CD14-positive monocyte (primary cell): ENCODE measurements at places on chromosomes 12 and 14.
A peak's percentile ranks its signal among the peaks of the same experiment; 100 is the strongest.

DNA sequence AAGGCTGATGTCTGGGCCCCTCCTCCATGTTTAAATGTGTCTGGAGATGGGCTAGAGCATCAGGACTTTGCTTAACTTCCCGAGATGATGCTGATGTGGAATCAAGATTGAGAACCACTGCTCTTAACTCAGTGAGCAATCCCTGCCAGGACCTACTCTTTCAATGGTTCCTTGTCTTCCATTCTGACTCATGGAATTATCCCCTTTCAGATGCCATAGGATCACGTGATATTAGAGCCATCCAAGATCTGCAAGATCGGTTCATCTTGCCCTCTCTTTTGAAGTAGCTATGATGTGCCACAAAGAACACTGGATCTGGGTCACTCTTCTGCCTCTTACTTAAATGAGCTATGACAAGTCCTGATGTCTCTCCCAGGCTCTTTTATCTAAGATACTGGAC lies 96.8 kb downstream of the EXOC5 start:
- DNase-seq: no peak

GRCh38 chr12:121713257-121713777 lies 765 bp downstream of the TMEM120B start:
- peak; percentile 8 for DNase-seq

DNA sequence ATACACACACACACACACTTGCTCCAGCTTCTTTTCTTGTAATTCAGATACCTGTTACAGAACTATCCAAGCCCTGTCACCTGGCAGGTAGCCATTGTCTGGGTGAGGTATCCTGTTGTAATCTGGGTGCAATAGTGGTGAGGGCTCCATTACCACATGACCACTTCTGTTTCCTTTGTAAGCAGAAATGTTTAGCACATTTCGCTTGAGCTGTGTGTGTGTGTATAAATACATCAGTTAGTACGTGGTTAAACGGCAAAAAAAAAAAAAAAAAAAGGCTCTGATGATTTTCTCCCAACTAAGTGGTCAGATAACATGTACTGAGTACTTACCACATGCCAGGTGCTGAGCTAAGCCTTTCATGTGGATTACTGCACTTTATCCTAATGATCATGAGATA lies 129.3 kb upstream of the SSTR1 start:
- DNase-seq: no peak

DNA sequence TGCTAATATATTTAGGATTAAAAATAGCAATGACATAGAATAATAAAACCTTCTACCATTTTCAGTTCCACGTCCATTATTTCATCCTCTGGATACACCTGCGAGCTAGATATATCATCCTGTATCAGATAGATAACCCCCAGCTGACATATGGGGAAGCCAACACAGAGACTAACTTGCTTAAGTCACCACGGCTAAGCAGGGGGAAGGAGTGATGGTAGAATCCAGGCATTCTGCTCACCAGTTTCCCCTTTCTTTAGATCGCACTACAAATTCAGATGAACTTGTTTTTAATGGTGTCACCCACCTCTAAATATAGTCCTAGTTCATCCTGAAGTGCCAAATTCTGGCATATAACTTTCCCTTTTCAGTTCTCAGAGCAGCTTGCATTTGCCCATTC lies 110.1 kb downstream of the TXNDC16 start:
- DNase-seq: no peak

- no peak for DNase-seq
These were observed 44.7 kb downstream of the TMEM117 start for GRCh38 chr12:43880547-43880946.

DNA sequence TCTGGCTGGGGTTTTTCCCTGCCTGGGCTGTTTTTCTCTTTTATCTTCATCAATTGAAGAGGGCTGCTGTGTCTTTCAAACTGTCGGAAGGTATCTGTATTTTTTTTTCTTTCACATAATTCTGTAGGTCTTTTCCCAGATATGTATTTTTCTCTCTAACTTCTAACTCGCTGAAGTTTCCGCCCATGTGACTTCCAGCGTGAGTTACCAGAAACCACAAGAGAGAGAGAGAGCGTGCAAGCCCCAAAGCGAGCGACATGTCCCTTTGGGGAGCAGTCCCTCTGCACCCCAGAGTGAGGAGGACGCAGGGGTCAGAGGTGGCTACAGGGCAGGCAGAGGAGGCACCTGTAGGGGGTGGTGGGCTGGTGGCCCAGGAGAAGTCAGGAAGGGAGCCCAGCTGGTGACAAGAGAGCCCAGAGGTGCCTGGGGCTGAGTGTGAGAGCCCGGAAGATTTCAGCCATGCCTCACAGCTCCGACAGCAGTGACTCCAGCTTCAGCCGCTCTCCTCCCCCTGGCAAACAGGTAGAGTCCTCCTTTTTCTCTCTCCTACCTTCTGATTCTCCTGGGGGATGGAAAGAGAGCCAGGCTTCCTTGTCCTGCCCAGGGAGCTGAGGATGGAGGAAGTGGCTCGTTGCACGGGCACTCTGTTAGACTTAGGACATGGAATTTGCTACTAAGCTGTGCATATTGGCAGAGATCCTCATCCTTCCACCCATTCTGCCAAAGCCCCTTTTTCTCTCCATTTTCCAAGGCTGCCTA lies at the start of gene BATF:
Gene BATF, plus strand, starts transcription at position 246 of the 759 bp plus-strand sequence. Its CDS starts 214 bp downstream, at position 460.
- peak; percentile 38 for DNase-seq

GRCh38 chr14:53016491-53016890 lies 65.6 kb upstream of the FERMT2 start:
- no peak for DNase-seq

DNA sequence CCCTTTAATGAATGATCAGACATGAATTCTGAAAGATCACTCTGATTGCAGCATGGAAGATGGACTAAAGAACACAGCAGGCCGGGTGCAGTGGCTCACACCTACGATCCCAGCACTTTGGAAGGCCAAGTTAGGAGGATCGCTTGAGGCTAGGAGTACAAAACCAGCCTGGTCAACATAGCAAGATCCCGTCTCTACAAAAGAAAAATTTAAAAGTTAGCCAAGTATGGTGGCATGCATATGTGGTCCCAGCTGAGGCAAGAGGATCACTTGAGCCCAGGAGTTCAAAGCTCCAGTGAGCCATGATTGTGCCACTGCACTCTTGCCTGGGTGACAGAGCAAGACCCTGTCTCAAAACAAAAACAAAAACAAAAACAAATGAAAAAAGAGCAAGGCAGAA lies 35.1 kb downstream of the SENP1 start:
- DNase-seq: no peak

- no peak for DNase-seq
These were observed 14.1 kb downstream of the CORO1C start for GRCh38 chr12:108717243-108717642.

DNA sequence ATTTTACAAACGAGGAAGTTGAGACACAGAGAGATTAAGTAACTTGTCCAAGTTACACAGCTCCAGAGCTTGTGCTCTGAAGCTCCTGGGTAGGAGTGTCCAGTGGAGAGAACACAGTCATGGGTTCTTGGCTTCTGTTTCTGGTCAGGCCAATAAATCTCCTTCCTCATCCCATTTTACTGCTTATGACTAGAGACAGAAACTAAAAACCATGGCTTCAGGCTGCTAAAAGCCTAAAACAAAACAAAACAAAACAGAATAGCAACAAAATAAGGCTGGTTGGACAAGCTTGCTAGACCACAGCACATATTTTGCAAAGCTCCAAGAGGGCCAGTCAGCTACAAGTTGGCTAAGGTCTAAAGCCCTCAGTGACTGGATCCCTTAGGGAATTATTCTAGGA lies 49.8 kb downstream of the PTGER2 start:
- DNase-seq: peak; percentile 76

- no peak for DNase-seq
These were observed 237.3 kb downstream of the RGS6 start for GRCh38 chr14:72169521-72169920.

DNA sequence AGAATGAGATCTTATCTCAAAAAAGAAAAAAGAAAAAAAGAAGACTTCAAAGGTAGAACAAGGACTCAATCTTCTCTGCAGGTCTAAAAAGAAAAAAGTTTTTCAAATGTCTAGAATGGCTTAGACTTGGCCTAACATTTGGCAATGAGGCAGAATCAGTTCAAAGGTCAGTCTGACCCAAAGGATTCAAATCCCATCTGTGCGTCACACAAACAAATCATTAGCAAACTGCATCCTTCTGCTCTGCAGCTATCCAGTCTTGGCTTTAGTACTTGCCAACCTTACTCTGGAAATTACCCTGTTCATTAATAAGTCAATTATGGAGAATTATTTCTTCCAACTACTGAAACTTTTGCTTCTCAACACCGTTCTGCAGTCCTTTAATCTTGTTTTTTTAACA lies 3.1 kb downstream of the YAF2 start:
- no peak for DNase-seq

GRCh38 chr12:12194206-12194605 lies 72.6 kb downstream of the LRP6 start:
- DNase-seq: no peak

GRCh38 chr12:63066782-63067181 lies 84.2 kb downstream of the AVPR1A start:
- no peak for DNase-seq

- DNase-seq: no peak
These were observed 94.4 kb downstream of the PPP2R5C start for GRCh38 chr14:101855958-101856357.

- no peak for DNase-seq
These were observed 280.9 kb upstream of the FLRT2 start for GRCh38 chr14:85248881-85249635.

- no peak for DNase-seq
These were observed 403.8 kb downstream of the DAD1 start for GRCh38 chr14:22185191-22185590.

DNA sequence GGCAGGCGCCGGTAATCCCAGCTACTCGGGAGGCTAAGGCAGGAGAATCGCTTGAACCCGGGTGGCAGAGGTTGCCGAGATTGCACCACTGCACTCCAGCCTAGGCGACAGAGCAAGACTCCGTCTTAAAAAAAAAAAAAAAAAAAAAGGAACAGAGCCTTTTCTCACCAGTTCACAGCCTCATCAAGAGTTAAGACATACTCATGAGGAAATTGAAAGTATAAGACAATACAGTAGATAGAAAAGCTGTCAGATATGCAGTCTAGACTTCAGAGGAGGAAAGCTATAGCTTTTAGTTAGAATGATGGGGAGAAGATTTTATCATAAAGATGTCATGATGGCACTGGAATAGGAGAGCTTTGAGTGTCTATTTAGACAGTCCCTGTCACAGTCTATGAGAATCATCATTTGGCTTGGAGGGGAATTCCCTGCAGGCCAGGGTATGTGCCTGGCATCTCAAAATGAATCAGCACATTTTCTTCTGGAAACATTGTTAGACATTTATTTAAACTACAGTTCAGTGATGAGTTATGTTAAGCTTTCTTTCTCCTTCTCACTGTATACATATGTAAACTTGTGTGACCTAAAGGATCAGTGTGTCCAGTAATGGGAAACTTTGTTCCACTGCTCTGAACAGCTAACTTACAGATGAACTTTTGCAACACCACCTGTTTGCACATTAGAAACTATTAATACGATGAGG lies 2.9 kb upstream of the RAB35 start:
- peak; percentile 60 for DNase-seq

GRCh38 chr12:127677537-127678131 lies 589.3 kb upstream of the TMEM132C start:
- DNase-seq: no peak

DNA sequence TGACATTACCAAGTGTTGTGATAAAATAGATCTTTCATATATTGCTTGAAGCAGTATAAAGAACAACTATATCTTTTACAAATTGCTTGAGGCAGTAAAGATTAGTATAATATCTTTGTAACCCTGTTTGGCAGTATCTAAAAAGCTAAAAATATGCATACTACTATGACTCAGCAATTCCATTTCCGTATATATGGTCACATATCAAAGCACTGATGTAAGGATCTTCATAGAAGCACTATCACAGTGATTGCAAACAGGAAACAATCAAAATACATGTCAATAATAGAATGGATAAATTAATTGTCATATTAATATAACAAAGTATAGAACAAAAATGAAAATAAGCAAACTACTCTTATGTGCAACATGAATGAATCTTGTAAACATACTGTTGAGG lies 158.4 kb upstream of the IGF1 start:
- DNase-seq: no peak

DNA sequence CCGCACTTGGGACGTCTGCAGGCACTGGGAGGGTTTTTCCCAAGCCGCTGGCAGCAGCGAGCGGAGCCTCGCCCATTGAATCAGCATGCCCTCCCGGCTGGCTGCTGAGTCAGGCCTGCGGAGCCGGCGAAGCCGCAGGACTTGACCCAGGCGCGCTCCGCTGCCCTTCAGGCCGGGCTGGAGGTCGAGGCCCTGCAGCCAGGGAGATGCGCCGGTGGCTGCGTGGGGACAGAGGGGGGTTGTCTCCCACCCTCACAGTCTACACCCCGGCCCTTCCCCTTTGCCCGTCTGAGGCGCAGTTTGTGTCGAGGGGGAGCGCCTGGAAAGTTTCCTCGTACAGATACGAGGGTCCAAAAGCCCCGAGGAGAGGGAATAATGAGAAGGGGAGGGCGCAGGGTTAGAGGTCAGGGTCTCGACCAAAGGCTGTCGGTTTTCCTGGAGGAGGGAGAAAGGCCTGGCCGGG lies 759 bp upstream of the KLC1 start:
- DNase-seq: peak; percentile 90

DNA sequence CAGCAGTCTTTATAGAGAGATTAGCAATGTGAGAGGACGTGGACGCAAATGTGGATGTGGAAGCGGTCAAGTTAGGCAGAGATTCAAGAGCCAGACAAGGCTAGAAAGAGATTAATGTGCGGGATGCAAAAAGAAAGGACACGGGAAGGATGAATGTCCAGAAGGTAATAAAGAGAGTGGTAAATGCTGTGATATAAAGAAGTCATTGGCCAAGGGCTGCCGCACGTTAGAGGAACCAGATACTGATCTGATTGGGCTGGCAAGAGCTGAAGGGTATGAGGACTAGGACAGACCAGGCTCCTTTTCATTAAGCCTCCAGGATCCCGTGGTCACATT lies 59.5 kb downstream of the DHRS2 start:
- DNase-seq: no peak

- DNase-seq: no peak
These were observed 612.0 kb downstream of the FLRT2 start for GRCh38 chr14:86141966-86142365.

DNA sequence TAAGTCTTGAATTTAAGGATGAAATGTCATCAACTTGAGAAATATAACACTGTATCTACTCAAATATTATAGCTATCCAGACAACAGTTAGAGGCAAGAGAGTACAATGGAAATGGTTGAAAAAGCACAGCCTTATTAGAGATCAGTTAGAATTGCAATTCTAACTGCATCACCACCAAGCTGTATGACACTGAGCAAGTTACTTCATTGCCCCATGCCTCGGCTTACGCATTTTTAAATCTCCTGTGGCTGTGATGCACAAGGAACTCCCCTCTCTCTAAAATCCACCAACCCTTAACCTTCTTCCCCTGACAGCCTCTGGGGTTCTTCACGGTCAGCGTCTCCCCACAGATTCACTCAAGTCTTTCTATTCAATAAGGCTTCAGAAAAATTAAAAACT lies 75.1 kb downstream of the MED13L start:
- DNase-seq: no peak

DNA sequence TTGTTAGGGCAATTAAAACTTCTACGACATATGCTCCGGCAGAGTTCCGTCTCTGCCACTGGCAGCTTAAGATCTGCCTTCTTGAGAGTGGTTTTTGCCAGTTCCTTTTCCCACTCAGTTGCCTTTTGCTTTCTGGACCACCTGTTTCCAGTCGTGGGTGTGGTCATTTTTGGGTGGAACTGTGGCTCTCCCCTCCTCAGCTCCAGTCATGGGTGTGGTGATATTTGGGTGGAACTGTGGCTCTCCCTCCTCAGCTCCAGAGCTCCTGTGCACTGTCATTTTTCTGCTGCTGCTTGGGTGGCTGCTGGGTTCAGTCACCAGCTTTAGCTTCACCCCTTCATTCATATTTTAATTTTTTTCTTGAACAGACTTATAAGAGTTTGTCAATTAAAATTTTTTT lies 25.3 kb downstream of the WDR20 start:
- no peak for DNase-seq
